Activated CD8-positive, alpha-beta T cell treated with anti-CD3 and anti-CD28 coated beads, Interleukin-2, amount 10 ng/mL, durations not matched to agents 7 days and 5 days (primary cell): ENCODE measurements at places on chromosomes 3 and 15. TPM values are rescaled to one million over a fixed set of nuclear protein-coding genes. Genes with fewer than 3 reads are reported as not detected.

- peak; percentile 38 for DNase-seq
Observed at GRCh38 chr3:40980467-40980866, 218.8 kb upstream of the CTNNB1 start.

GRCh38 chr3:189975391-189975990, 145.2 kb downstream of the P3H2 start:
- no peak for DNase-seq

GRCh38 chr3:43001094-43001553, 22.0 kb downstream of the GASK1A start:
- DNase-seq, result no peak

The DNAH12 gene
- 0.05 TPM for total RNA-seq

DNA sequence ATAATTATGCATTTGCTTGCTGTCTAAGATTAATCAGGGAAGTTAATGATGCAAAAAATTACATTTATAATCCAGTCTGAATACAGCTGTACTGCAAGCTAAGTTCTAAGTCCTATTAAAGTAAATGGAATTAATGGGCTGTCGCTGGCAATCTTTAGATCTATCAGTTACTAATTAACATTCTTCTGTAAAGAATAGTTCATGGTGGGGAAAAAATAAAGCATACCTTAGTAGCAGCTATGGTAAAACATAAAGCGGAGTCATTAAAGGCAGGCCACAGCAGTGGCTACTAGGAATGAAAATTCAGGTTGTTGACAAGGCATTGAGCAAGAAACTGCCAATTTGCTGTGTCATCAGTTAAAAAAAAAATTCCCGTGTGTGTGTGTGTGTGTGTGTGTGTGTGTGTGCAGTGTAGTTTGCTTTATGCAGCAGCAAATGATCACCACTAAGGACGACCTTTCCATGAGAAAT, 129.8 kb downstream of the ZNF385D start:
- no peak for DNase-seq

DNA sequence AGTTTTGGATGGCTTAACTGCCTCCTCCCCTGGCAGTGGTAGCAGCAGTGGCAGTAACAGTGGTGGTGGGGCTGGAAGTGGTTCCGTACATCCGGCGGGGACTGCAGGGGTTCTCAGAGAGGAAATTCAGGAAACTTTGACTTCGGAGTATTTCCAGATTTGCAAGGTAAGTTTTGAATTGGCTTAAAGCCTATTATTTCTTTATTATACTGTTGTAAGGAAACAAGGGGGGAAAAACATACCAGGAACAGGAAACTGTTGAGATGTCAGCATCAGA, 1.5 kb downstream of the STXBP5L start:
- no peak for DNase-seq

DNA sequence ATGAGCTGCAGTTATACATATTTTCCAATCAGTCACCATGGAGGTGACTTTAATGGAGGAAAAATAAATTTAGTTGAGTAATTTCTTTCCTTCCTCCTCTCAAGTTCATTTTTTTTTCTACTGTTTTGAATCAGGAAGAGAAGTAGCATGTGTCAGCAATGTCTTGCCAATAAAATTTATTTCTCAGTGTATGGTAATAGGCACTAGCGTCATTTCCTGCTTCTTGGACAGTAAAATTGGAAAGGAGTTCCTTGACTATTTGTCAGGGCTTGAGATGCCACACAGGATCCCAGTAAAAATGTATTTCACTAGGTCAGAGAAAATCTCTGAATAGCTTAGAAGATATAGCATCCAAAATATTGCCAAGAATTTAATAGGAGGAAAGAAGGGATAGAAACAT, 605.9 kb downstream of the ROBO1 start:
- DNase-seq, result no peak

GRCh38 chr3:143634991-143635390, 213.3 kb downstream of the SLC9A9 start:
- no peak for DNase-seq

GRCh38 chr3:179236669-179237301, 14.1 kb downstream of the KCNMB3 start:
- no peak for DNase-seq

- DNase-seq, result no peak
Observed at GRCh38 chr15:95669146-95669922, 661.2 kb upstream of the NR2F2 start.

The TMC3 gene
- not detected for total RNA-seq

- no peak for DNase-seq
Observed at GRCh38 chr3:134255404-134255803, 4.7 kb upstream of the RYK start.

DNA sequence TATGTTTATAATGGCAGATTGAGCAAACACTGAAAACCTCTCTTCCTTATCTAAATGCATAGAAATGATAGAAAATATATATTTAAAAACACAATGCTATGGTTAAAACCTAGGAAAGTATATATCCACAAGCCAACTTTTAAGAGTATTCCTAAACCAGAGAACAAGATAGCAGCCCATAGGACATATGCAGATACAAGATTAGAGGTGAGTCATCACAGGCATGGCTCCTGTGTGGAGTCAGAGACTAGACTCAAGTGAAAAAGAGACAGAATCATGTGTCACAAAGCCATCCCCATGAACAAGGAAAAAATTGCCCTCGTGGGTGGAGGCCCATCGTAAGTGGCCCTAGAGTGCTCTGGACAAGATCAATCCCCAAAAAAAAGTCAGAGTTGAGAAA, 199.4 kb upstream of the PPP2R3A start:
- DNase-seq, result no peak

GRCh38 chr3:2303566-2303965, 204.9 kb downstream of the CNTN4 start:
- peak; percentile 24 for DNase-seq

- peak; percentile 64 for DNase-seq
Observed at GRCh38 chr3:179037351-179037750, 34.3 kb downstream of the ZMAT3 start.

The LTK gene
- total RNA-seq, result 0.21 TPM

GRCh38 chr15:80769829-80770705, 9.1 kb upstream of the CEMIP start:
- no peak for DNase-seq

- DNase-seq, result peak; percentile 24
Observed at GRCh38 chr15:22936577-22937472, 43.3 kb downstream of the CYFIP1 start.

The B3GALNT1 gene
- 19.7 TPM for total RNA-seq

The NEO1 gene
- 1.7 TPM for total RNA-seq

- no peak for DNase-seq
Observed at GRCh38 chr15:79953951-79954444, 17.0 kb downstream of the BCL2A1 start.

DNA sequence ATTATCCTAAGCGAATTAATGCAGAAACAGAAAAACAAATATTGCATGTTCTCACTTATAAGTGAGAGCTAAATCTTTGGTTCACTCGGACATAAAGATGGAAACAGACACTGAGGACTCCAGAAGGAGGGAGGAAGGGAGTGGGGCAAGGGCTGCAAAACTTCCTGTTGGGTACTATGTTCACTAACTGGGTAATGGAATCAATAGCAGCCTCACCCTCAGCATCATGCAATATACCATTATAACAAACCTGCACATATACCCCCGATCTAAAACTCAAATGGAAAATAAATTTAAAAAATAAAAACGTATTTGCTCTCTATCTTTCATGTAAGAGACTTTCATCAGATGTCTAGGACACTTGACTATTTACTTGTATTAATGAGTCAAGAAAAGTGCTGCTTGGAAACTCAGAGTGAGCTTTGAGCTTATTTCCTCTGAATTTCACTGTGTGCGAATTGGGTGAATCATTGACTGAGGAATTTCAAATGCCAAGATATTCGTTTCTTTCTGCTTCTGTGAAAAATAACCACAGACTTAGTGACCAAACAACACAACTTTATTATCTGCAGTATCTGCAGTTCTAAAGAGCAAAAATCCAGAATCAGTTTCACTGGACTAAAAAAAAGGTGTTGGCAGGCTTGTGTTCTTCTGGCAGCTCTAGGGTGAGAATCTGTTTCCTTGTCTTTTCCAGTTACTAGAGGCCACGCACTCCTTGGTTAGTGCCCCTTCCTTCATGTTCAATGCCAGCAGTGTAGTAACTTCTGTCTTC, 18.4 kb downstream of the TM4SF18 start:
- no peak for DNase-seq

- DNase-seq, result no peak
Observed at GRCh38 chr15:73799466-73799865, 46.3 kb upstream of the INSYN1 start.

- no peak for DNase-seq
Observed at GRCh38 chr3:180749796-180750195, 70.5 kb upstream of the CCDC39 start.

The PPP2R3A gene
- total RNA-seq, result 0.21 TPM

DNA sequence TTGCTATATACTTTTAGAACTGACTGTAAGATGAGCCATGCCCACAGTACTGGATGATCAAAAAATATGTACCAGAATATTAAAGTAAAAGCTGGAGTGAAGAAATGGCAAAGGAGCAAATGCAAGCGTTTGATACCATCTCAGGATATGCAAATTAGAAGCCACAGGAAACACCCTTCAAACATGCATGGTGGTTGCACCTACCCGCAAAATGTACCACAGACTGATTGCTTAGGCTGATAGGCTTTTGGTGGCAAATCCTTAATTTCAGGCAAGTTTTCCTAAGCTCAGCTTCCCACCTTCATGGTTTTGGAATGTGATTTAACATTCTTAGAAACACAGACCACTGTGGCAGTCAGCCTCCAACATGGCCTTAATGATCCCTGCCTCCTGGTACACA, 149.0 kb downstream of the PDZRN3 start:
- DNase-seq, result no peak

GRCh38 chr3:143443851-143444331, 324.3 kb downstream of the CHST2 start:
- DNase-seq, result peak; percentile 41

The PLA2G4D gene
- total RNA-seq, result not detected

- DNase-seq, result no peak
Observed at GRCh38 chr3:194690501-194691372, 5.1 kb downstream of the FAM43A start.

GRCh38 chr15:44385344-44385942, 42.0 kb upstream of the CTDSPL2 start:
- DNase-seq, result no peak
